Effector memory CD4-positive, alpha-beta T cell (primary cell): ENCODE measurements at places on chromosomes 12 and 14.
A peak's percentile ranks its signal among the peaks of the same experiment; 100 is the strongest.

DNA sequence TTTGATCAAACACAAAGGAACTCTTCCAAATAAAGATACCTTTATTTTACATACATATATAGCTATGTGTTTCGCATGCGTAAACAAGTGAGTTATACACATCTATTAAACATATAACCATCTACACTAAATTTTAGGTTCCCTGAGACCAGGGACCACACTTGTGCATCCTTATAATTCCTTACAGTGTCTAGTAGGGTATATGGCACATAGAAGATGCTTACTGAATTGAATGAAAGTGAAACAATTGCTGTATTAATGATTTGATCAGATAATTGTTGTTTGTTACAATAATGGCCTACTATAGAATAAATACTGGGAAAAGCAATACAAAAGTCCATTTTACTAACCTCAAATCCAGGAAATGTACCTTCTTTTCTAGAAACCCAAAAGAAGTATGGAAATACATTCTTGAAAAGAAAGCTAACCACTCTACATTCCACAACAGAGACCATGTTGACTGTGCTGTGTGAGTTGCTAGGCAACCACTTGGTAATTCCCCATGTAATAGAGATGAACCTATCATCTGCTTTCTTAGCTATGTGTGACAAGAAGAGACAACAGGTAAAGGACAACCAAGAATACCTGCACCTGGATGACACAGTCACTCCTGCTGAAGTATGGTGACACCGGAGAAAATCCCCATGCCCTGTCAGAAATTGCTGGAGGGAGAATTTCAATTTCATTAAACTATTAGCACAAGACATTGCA is 11.9 kb upstream of the CIPC start:
- DNase-seq = peak; percentile 9

DNA sequence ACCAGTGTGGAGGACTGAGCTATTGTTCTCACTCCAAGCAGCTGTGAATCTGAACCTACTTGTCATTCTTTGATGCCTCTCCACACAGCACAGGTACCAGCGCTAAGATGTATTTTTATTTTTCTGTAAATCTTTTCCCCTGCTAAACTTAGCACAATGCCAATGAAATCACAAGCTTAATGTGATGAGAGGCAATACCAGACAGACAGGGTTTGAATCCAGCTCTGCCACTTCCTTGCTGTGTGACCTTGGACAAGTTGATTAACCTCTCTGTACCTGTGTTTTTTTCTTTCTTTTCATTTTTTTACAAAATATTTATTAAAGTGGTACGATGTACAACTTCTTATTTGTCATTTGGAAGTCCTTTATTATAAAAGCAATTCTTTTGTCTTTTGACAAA is 757.6 kb downstream of the MED13L start:
- no peak for DNase-seq

DNA sequence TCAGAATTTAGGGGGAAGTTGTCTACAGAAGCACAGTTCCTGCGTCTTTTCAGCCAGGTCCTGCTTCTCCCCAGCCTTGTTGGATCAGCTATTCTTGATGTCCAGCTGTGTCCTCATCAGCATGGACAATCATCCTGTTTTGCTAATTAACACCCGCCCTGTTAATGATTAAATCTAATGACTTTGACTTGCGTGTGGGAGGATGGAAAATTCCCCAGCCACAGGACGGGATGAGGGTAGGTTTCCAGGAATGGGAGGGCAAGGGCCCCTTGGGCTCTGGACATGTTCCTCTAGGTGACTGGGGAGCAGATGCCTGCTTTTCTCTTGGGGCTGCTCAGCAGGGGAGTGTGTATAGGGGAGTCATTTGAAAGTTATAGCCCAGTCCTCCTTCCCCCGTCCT is 5.3 kb upstream of the PPP1R1A start:
- DNase-seq = no peak

DNA sequence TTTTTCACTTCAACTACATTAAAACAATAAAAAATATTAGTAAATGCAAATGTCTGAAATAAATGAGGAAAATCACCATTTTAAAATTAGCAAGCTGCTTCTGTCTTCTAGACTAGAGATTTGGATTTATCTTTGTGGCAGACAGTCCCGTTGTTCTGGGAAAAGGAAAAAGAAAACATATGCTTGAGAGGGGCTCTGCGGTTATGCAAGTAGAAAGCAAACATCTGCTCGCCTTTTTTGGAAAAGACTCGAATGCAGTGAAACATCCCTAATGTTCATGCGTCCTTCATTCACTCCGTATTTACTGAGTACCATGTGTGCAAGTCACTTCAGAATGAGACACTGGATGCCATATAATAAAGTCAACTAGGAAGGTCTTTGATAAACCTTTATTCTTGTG is 44.9 kb downstream of the IFNG start:
- no peak for DNase-seq

DNA sequence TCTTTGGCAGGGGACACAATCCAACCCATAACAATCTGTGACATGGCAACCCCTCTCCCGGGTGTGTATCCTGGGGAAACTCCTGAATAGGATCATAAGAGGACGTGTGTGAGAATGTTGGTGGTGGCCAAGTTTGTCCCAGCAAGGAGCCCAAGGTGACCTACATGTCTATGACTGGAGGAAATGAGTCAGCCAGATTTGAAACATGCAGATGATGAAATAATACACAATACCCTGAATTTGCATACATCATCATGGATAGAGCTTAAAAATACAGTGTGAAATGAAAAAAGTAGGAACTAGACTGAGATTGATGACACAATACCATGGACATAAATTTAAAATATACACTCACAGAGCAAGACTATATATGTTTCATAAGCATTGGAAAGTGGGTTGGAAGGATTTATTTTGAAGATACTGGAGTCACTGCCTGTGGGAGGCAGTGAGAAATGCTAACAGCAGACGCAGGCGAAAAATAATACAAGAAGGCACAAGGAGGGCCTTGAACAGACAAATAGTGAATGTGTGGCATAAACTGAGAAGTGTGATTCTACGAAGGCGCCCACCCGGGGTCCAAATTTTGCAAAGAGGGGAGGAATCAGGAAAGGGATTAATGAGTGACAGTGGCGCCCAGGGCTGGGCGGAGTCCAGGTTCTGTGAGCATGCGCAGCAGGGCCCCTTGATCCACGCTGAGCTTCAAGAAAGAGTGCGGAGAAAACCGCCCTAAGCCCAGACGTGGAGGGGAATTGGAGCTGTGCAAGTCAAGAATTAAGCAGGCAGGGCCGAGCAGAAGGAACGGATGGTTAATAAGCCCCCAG is 7.0 kb upstream of the MAP1LC3B2 start:
- DNase-seq = no peak

- no peak for DNase-seq
These were observed 20.9 kb downstream of the CDKL1 start for GRCh38 chr14:50375760-50376159.

GRCh38 chr12:25126746-25127145 is 68.2 kb downstream of the DNAI7 start:
- DNase-seq = no peak

DNA sequence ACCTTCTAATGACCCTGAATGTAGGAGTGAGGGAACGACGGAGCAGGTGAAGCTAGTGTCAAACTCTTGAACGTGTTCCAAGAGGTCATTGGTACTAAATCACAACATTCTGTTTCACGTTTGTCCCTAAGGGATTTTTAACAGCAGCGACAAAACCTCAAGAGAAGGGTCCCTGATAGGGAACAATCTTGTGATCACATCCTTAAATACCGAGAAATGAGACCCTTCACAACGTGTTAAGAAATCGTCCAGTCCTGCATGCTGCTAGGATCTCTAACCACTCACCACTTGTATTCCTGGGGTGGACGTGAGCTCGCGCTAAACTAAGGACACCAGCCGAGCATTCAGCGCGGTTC is 134.1 kb upstream of the KRAS start:
- no peak for DNase-seq

DNA sequence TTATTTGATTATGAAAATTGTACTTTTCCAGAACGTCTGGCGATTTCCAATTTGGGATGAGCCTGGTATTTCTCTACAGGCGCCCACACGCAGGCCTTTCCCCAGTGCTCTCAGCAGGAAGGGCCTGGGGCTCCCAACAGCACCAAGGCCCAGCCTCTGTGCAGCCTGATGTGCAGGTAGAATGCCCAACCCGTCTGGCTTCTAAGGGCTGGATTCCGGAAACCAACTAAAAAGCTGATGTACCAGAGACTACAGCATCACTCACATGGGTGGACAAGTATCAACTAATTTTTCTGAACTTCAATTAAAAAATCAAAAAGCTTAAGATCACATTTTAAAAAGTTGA is 25.8 kb downstream of the CDC42BPB start:
- DNase-seq = no peak

- DNase-seq = no peak
These were observed 44.0 kb upstream of the OAS1 start for GRCh38 chr12:112862636-112863290.

DNA sequence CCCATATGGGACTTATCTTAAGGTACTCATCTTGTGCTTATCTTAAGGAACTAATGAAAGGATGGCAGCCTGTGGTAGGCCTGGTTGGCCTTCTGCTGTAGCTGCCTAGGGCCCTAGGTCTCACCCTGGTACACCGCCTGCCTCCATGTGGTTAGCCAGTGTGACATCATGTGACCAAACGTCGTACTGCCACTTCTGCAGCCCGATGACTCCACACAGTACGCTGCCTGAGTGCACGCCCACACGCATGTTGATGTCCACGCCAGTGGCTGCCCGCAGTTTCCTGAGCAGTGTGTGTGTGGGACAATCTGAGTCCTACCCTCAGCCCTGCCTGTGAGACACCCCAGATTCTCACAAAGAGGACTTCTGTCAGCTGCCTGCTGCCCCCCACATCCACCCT is 5.1 kb downstream of the ADCY4 start:
- DNase-seq = peak; percentile 55

DNA sequence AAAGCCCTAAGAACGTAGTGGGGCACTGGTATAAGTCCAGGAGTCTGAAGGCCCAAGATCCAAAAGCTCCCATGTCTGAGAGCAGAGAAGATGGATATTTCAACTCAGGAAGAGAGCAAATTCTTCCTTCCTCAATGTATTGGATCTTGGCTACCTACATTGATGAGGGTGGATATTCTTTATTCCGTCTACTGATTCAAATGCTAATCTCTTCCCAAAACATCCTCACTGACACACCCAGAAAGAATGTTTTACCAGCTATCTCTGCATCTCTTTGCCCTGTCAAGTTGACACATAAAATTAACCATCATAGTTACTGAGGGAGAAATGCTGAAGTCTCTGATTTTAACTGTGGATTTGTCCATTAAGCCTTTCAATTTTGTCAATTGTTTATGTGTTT is 16.6 kb upstream of the ADGRD1 start:
- DNase-seq = no peak

- DNase-seq = peak; percentile 12
These were observed 134.7 kb upstream of the SCAF11 start for GRCh38 chr12:46124848-46125619.

DNA sequence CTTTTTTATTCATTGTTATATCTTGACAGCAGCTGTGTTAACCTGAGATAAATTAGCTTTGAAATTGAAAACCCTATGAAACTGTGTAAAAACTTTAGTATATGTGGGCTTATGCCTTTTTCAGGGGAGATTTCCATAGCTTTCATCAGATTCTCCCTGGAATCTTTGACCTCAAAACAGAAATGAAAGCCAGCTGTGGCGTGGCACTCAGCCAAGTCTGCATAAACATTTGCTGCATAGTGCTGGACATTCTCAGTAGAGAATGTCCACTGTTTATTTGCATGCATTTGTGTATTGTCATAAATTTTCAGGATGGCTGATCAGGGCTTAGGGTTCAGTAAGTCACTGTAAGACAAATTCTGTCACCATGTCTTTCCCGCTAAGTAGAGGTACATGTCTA is 115.3 kb upstream of the NAP1L1 start:
- DNase-seq = no peak

- DNase-seq = no peak
These were observed 1339.2 kb downstream of the AACS start for GRCh38 chr12:126404293-126404881.

GRCh38 chr12:119864591-119864990 is 12.5 kb downstream of the CIT start:
- DNase-seq = no peak

DNA sequence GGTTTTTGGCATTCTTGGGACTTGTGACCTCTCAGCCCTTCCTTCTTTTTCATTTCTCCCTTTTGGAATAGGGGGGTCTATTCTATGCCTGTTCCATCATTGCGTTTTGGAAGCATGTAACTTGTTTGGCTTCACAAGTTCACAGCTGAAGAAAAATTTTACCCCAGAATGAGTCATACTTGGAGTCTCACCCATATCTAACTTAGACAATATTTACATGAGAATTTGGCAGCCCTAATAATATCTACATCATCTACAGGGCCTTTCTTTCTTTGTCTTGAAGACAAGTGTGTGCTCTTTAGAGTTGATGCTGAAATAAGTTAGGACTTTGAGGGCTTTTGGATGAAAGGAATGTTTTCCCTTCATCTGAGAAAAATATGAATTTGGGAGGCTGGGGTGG is 1312.9 kb upstream of the FLRT2 start:
- no peak for DNase-seq

DNA sequence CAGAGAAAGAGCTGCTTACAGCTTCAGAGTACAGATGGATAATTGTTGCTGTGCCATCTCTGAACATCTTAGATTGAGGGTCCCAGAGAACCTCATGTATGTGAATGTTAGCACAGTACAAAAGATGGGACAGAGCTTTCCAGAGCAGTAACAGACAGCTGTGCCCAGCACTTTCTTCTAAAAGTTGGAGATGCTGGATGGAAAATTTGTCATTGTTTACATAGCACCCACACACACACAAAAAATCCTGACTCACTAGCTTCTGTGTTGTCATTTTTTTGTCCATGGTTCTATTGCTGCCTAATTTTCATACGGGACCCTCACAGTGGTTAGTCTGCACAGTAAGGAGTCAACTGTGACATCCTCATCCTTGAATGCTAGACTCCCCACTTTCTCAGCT is 374.7 kb downstream of the DIO2 start:
- no peak for DNase-seq

DNA sequence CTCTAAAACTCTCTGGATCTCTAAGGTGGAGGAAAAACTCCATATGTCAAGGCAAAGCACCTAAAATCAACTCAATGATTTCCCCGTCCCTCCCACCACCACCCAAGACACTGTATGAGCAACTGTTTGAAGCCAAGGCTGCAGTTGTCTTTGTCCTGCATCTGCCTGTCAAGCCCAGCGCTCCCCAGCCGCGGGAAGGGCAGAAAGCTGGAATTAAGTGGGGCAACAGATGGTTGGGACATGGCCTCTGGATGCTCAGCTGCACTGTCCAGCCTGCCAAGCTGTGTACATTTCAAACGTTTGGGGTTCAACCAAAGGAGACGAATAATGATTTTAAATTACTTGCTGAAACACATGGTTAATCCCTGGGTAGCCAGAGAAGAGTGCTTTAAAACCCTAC is 42.2 kb upstream of the PTGR2 start:
- no peak for DNase-seq

- DNase-seq = no peak
These were observed 295.7 kb downstream of the CEP128 start for GRCh38 chr14:80645667-80646413.

GRCh38 chr12:21476949-21477348 is 24.5 kb downstream of the RECQL start:
- no peak for DNase-seq
